Eye (tissue), 1 donor: ENCODE measurements at places on chromosomes 4 and X.

GRCh38 chr4:90582087-90582486, 454.9 kb downstream of the CCSER1 start:
- DNase-seq: no peak

- DNase-seq: no peak
Observed at GRCh38 chr4:168835880-168836454, 174.1 kb downstream of the CBR4 start.

GRCh38 chrX:152844256-152844655, 13.4 kb downstream of the NSDHL start:
- peak; percentile 3 for DNase-seq

DNA sequence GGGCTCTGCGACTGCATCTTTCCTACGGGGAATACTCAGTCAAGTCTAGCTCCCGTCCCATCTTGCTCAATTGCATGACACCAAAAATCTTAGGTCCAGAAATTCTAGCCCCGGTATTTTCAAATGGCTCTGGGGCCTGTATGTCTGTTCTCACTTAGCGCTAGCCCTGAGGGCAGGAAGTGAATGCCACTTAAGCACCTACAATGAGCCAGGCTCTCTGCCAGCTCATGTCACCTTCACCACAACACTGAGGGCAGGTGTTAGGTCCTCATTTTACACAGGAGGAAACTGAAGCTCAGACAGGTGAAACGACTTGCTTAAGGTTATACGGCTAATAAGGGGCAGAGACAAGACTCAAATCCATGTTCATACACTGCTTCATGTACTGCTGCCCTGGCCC, 282.8 kb downstream of the PPP1R2C start:
- DNase-seq: no peak

- no peak for DNase-seq
Observed at GRCh38 chr4:37758226-37758625, 68.3 kb upstream of the PGM2 start.

GRCh38 chrX:40729598-40730584, 5.5 kb downstream of the MED14 start:
- no peak for DNase-seq

DNA sequence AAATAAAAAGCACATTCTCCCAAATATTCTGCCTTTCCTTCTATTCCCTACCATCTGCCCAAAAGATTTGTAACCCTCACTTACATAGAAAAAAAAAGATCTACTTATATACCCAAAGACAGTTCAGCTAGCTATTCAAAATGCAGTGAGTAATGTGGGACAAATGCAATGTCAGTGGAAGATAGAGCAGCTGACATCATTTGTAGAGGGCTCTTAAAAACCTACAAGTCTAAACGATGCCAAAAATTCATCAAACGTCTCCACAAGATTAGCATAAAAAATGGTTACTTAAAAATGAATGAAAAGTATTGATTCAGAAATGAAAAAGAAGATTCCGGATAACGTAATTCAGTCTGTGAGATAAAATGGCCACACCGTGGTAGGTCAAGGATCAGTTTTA, 96.5 kb downstream of the ASB9 start:
- no peak for DNase-seq

- no peak for DNase-seq
Observed at GRCh38 chr4:135368831-135369230, 1167.2 kb upstream of the PABPC4L start.

DNA sequence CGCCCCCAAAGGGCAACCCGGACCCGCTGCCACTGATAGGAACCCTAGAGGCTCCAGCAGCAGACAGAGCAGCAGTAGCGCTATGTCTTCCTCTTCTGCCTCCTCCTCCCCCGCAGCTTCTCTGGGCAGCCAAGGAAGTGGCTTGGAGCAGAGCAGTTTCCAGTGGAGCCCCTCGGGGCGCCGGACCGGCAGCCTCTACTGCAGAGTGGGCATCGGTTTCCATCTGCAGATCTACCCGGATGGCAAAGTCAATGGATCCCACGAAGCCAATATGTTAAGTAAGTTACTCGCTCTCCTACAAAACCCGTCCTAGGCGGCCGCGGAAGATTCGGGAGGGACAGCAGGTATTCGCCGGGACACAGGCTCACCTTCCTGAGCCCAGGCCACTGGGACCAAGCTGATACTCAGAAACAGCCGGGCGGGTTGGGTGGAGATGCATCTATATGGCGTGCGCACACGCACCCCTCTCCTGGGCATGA, 477 bp downstream of the FGF5 start:
- no peak for DNase-seq

- DNase-seq: peak; percentile 17
Observed at GRCh38 chrX:110723844-110724243, 71.8 kb downstream of the CHRDL1 start.

- DNase-seq: no peak
Observed at GRCh38 chrX:77694491-77694890, 91.5 kb downstream of the ATRX start.

GRCh38 chrX:23888887-23889501, 18.7 kb downstream of the APOO start:
- no peak for DNase-seq

DNA sequence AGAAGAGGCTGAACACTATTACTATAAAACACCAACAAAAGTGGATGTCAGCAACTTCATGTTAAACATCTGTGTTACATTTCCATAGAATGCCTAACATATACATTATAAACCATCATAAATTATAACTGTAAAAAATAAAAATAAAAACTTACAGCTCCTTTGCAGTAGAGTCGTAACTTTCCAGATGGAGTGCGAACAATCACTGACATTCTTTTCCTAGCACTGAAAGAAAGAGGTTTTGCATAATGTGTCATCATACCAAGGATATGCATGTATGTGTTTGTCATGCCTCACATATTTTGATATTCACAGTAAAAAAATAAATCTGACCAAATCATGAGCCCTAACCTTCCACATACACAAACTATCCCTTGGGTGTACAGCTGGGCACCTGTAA, 113.1 kb downstream of the ATP8A1 start:
- DNase-seq: no peak
